Chondrocyte (in vitro differentiated cells): ENCODE measurements at places on chromosomes 4 and X. TPM values are rescaled to one million over a fixed set of nuclear protein-coding genes. Genes with fewer than 3 reads are reported as not detected.

ERCC6L gene
- 0.82 to 1.9 TPM (median 0.87 TPM) in 3 replicates for total RNA-seq

DNA sequence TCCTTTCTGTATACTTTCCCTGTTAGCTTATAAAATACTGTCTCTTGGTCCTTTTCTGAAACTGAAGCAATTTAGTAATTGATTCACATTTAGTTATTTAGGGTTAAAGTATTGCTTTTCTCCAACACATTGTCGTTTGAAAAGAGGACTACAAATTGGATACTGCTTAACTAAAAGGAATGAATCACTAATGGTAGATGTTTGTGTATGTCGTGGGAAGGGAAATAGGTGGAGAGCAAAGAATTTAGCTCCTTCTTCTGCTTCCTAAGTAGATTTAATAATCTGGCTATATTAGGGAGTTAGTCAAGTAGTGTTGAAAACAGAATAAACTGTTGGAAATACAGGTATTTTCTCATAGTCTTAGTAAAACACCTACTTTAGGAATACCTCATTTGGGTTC, 27.9 kb downstream of the SLAIN2 start:
- no peak for DNase-seq

GRCh38 chrX:11750046-11750445, 8.0 kb upstream of the MSL3 start:
- no peak for DNase-seq

GRCh38 chrX:22110729-22111494, 78.8 kb downstream of the PHEX start:
- no peak for DNase-seq

CTAG1B gene
- total RNA-seq: not detected in 3 replicates

FAM236D gene
- not detected in 3 replicates for total RNA-seq

DNA sequence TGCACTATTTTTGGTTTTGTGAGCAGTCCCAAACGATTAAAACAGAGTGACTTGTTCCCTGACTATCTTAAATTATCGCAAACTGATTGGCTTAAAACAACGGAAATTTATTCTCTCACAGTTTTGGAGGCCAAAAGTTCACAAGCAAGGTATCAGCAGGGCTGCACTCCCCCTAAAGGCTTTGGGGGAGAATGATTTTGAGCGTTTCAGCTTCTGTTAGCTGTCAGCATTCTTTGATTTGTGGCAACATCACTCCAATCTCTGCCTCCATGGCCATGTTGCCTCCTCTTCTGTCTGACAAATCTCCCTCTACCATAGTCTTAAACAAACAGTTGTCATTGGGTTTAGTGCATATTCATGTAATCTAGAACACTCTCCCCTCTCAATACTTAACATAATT, 459.6 kb upstream of the ATOH1 start:
- no peak for DNase-seq

CPZ gene
- total RNA-seq: 8.9 to 22.2 TPM (median 9.5 TPM) in 3 replicates

DNA sequence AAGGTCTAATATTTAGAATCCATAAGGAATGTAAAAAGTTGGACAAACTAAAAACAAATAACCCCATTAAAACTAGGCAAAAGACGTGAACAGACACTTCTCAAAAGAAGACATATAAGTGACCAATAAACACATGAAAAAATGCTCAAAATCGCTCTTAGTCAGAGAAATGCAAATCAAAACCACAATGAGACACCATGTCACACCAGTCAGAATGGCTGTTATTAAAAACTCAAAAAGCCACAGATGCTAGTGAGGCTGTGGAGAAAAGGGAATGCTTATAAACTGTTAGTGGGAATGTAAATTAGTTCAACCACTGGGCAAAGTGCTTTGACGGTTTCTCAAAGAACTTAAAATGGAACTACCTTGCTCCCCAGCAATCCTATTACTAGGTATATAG, 674.3 kb upstream of the MAGEB2 start:
- DNase-seq: no peak

DNA sequence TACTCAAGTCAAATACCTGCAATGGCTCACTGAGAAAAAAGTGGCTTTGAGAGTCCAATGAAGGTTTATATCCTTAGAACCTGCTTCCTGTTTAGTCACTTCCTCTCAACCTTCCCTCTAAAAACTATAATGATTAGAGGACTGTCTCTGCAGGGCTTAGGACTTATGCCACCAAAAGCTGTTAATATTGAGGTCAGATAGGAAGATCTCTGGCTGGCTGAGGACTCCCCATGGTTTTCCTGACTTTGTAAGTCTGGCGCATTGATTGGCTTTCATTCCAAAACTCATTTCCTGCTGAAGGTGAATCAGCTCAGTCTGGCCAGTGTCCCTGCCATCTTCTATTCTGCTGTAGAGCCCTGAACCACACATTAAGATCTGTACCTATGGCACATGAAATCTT, 140.9 kb upstream of the ANK2 start:
- no peak for DNase-seq

DNA sequence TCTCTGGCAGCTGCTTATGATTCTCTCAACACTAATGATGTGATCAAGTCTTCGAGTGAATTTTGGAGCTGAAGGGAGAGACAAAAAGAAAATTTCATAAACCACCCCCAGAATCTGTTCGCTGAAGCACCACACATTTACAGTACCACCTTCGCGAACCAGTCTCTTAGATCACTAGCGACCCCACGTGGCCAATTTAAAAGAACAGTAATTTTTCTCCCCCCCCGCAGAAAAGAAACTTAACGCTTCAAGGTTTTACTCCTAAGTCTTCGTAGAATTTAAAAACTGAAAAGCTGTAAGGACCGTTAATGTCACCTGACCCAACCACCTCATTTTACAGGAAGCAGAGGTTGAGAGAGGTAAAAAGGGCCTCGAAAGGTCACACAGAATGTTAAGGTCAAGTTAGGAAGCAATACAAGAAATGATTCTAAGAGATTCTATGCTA, 187.5 kb downstream of the QDPR start:
- no peak for DNase-seq

TMPRSS11B gene
- not detected in 3 replicates for total RNA-seq

- peak; percentile 92 for DNase-seq
These were observed 39.5 kb downstream of the ADRA2C start for GRCh38 chr4:3805731-3806130.

PPP2R2C gene
- 0.10 to 0.94 TPM (median 0.13 TPM) in 3 replicates for total RNA-seq

DNA sequence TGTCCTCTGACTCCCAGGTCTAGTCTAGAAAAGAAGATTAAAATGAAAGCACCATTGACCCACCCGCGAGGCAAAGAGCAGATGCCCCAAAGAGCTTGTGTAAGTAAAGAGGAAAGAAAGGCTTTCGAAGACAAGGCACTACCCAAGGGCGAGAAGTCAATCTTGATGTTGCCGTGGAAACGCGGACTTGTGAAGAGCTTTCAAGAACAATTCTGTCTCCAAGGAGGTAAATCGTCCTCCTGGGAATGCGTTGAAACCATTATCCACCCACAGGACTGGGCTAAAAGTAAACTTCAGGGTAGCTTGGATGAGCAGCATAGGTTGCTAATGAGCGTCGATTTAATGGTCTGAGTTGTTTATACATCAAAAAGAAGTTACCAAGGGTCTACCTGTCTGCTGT, 189.3 kb downstream of the DHRSX start:
- DNase-seq: no peak

AMTN gene
- not detected in 3 replicates for total RNA-seq

DNA sequence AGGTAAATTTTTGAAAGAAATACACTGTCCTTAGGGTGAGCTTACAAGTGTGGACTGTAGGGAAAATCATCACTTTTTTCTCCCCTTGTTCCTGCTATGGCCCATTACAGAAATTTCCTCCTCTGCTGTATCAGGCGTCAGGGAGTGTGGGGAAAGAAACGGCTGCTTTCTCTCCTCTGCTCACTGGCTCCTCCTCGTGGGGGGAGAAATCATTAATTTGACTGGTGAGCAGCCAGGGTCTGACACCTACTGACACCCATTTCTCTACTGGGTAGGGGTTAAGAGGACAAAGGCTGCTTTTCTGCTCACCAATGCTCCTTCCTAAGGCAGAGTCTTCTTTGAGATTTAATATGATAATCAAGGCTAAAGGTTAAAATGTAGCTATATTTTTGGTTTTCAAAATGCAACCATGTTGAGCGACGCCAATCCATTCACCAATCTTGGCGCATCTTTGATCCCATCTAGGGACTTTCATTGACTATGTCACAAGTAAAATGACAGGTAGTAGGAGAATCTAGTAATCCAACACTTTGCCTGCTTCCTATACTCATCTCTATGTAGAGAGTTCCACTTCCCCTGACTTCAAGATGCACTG, 25.1 kb downstream of the SETD7 start:
- DNase-seq: no peak

WFS1 gene
- total RNA-seq: 47.7 to 54.6 TPM (median 48.0 TPM) in 3 replicates

DSPP gene
- total RNA-seq: not detected in 3 replicates

- no peak for DNase-seq
These were observed 117.8 kb downstream of the SCD5 start for GRCh38 chr4:82680834-82681233.

ANKRD50 gene
- total RNA-seq: 47.2 to 54.4 TPM (median 47.8 TPM) in 3 replicates

- DNase-seq: no peak
These were observed 48.9 kb upstream of the TENM3 start for GRCh38 chr4:182194091-182194824.

DNA sequence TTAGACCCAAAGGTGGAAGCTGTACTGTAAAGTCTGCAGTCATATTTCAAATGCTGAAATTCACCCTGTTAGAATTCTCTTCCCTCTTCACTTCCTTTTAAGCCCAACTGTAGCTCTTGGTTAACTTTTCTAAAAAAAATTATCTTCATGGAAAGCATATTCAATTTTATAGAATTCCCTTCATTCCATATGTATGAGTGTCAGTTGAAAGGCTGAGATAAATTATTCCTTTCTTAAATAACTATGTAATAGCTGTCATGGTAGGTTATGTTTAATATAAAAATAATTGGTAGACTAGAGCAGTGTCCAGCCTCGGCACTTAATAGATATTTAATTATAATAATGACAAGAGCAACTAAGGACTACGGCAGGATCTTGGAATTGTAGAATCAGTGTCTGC, 16.8 kb upstream of the ARSH start:
- DNase-seq: no peak

GRCh38 chrX:13043138-13043537, 1.3 kb downstream of the FAM9C start:
- DNase-seq: no peak

CSAG1 gene
- not detected in 3 replicates for total RNA-seq

GRCh38 chrX:38970074-38970473, 168.8 kb downstream of the MID1IP1 start:
- DNase-seq: no peak

RHOXF2 gene
- not detected in 3 replicates for total RNA-seq

DNA sequence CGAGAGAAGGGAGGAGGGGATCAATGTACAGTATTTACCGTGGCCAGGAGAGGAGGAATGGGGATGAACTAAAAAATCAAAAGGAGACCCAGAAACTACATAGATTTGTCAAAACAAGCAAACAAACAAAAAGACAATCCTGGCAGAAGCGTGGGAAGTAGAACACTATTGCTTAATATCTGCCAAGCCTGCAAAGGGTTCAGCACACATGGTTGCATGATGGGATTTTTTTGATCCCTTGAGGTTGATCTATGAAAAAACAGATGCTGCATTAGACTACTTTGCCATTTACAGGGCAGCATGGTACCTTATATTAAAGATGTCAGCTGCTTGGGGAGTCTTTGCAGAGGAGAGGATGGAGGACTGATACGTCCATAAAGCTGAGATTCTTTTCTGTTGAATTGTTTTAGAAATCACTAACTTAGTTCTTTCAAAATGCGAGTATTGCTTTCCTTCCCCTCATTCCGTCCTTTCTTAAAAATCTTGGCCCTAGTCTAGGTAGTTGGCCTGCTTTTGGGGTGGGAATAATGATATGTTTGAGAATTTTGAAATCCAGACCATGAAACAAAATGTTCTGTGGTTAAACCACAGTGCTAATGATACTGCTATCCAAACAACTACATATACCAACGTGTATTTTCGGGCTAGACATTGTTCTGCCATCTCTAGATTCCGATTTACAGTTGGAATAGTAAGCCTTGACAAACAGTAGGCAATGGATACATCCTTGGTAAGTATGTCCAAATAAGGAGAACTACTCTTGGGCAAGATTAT, 39.6 kb upstream of the TMEM150C start:
- DNase-seq: no peak

ATOH1 gene
- not detected in 3 replicates for total RNA-seq

DNA sequence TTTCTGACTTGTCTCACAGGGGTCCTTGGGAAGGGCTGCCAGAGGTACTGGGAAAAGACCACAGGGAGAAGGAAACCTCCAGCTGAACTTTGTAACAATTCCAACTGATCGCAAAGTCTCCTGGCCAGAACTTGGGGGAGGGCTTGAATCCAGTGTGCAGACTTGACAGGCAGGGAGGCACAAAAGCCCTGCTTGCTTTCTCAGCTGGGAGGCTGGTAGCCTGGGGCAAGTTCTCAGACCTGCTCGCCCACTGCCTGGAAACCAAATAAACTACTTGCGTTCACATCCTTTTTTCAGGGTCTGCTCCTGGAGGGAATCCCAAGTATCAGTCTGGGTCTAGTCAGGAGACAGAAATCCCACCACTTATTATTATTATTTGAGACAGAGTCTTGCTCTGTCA, 48.0 kb upstream of the CASK start:
- no peak for DNase-seq

MAGEB10 gene
- not detected in 3 replicates for total RNA-seq
